ENCODE measurements at places on chromosomes 11 and 22.

DNA sequence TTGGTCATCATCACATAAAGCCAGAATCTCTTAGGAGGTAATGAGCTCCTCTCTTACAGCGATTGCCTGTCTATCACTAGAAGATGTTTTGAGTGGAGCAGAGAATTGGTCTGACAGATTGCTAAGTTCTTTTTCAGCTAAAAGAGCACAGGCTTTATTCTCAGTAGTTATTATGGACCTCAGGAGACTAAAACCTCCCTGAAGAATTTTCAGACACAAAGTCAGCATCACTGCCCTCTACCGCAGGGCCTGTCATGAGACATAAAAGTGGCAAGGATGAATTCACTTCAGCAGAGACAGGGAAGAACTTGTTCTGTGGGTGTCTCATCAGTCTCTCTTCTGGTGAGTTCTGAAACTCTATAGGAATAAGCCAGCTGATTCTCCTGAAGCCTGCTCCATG lies at the start of gene OR51I2:
TSS of gene OR51I2 (plus strand) at position 301 of the 400 bp plus-strand sequence. CDS start 4,166 bp downstream, outside the sequence.
- no peak for DNase-seq

GRCh38 chr11:108654994-108655631 lies 9.8 kb upstream of the DDX10 start:
- peak; percentile 66 for DNase-seq

DNA sequence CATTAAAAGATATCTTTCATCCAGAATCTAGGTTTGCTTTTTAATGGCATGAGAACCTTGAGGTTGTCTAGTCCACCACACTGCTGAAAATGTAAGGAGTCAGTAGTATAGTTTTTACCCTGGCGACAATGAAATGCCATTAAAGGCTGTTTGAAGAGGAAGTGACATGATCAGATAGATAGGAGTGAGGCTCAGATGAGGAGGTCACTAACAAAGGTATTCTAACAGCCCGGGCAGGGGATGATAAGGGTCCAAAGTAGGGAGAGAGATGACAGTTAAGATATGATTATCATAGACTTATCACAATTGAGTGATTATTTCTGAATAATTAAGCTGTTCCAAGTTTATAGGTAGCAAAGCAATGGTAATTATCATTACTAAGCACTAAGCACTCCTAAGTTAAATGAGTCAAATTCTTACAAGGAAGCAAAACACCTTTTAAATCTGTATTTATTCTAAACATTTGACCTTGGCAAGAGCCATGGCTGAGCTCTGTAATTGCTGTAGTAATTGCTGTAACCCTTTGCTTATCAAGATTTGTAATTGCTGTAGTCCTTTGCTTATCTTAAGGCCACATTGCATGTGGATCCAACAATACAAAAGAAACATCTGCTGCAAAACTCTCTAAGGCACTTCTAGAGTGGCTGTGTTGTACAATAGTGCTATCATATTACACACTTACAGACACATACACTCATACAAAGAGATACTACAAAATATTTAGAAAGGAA lies 92.6 kb downstream of the ENTHD1 start:
- no peak for DNase-seq

DNA sequence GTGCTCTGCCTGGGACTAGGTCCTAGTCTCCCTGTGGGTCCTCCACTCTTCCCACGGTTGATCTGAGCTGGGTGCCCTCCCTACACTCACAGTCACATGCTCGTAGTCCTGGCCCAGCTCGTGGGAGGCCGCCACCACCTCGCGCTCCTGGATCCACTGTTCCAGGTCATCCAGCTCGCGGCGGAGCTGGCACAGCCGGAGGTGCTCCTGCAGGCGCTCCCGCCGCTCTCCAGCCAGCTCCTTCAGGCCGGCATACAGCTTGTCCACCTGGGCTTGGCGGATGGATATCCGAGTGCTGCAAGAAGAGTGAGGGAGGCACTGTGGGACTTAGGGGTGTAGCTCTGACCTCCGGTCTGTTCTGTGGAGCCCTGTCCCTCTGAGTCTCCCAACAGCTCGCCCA lies 14.8 kb upstream of the RBM4B start:
- DNase-seq, result no peak

GRCh38 chr22:33842006-33842354 lies 78.3 kb downstream of the LARGE1 start:
- DNase-seq, result no peak

DNA sequence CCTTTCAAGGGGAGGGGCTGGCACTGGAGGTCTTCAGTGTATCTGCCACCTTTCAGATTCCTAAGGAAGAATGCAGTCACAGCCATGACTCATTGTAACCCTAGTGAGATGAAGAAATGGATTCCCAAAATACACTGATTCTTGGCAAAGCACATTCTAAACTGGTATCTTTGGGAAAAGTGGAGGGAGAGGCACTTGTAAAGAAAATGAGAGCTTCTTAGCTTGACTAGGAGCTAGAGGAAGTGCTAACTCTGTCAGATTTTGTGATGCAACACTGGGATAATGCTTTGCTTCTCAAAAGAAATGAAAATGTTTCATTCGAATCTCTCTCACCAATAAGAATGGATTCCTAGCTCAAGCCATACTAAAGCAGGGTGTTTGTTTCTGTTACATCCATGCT lies 14.3 kb downstream of the NRIP3 start:
- peak; percentile 35 for DNase-seq

- DNase-seq, result no peak
Measured at GRCh38 chr11:3916962-3917361, 61.5 kb downstream of the STIM1 start.

DNA sequence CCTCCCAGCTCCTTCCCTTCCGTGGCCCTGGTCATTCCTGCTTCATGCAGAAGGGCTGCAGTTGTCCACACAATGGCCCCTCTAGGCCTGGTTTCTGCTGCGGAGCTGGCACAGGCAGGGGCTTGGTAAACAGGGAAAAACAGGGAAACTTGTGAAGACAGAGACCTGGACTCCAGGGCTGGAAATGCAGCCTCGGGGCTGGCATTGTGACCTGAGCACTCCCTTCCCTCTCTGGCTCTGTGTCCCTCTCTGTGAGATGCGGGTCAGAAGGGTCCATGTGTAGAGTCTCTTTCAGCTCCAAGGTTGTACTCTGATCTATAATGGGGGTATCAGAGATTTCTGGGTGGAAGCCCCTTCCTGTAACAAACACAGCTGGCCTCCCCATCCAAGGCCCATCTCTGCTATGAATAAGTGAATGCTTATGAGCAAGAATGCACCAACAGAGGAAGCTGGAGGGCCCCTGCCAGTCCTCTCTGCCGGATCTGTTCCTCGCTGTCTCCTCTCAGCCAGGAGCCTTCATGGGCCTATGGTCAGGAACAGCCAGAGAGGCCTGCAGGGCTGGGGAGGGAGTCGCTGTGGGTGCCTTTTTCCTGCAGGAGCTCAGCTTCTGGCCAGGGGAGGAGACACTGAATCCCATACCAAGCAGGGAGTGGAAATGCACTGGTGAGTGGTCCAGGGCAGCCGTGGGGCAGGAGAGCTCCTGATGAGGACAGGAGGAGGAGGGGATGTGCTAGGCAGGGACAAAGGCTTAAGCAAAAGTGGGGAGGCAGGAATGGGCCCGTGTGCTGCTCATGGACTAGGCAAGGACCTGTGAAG lies 6.7 kb upstream of the DERL3 start:
- no peak for DNase-seq

DNA sequence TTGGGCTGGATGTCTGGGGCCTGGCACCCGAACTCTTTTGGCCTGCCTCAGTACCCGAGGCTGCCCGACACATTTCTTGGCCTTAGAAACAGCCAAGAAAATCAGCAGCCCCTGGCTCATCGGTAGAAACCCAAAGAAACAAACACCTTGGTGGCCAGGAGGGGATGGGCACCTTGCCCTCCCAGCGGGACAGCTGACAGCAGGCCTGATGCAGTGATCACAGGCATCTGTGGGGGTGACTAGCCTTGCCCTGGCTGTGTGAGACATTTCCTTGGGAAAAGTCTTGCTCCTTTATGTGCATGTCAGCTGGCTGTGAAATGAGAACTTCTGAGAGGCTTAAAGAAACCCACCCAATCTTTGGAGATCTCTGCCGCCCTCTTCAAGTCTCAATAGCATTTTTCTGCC lies 60.9 kb downstream of the SMIM38 start:
- DNase-seq, result no peak

GRCh38 chr22:17950651-17951214 lies 73.6 kb downstream of the MICAL3 start:
- peak; percentile 33 for DNase-seq

- no peak for DNase-seq
Measured at GRCh38 chr11:83523676-83524075, 237.5 kb upstream of the CCDC90B start.

- DNase-seq, result no peak
Measured at GRCh38 chr11:112410325-112410724, 149.7 kb upstream of the PLET1 start.

GRCh38 chr22:20437613-20438426 lies at the start of gene SCARF2:
SCARF2 (minus strand) TSS chr22:20437825; CDS start chr22:20437754, 71 bp downstream.
- DNase-seq, result no peak

GRCh38 chr11:119453881-119454280 lies 30.9 kb upstream of the THY1 start:
- DNase-seq, result no peak

DNA sequence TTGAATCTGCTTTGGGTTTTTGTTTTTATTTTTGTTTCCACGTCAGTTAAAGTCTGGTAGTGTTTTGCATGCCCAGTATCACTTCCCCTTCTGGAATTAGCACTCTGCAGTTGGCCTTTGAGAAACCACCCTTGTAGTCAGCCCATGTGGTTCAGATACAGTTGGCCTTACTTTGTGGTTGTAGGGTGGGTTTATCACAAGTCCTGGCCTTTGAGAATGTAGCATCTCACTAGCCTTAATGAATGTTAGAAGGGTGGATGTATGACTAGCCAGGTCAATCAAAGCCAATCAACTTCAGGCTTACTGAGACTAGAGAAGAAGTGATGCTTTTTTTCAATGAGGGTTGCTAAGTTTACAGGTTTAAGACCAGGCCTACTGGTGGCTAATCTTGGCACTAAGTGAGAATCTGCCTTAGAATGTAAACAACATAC lies 19.8 kb downstream of the ARL14EP start:
- no peak for DNase-seq

GRCh38 chr22:49799431-49800075 lies 28.1 kb downstream of the BRD1 start:
- no peak for DNase-seq

DNA sequence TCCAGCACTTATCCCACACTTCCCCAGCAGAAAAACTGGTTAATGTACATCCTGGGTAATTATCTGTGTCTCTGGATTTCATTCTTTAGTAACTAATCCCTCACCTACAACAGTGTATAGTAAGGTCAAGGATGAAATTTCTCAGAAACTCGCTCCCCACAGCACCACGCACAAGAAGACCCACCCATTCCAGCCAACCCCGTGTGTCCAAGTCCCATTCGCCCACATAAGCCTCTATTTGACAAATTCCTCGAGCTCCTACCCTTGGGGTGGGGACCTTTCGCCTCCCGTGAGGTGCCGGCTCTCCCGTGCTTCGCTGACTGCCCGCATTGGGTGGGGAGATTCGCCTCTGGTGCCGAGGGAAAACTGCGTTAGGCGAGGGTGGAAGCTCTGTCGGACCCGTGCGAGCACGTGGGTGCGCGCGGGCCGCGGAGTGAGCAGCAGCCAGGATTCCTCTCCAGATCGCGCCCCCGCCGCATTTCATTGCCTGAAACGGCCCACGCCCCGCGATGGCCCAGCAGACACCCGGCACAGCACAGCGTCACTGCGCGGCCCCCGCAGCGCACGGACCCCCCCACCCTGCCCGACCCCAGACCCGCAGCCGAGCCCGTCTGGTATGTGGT lies 866 bp downstream of the EXPH5 start:
- no peak for DNase-seq

GRCh38 chr11:126465573-126466188 lies 110.2 kb downstream of the ST3GAL4 start:
- no peak for DNase-seq

- no peak for DNase-seq
Measured at GRCh38 chr11:74710281-74710938, 20.8 kb downstream of the CHRDL2 start.

DNA sequence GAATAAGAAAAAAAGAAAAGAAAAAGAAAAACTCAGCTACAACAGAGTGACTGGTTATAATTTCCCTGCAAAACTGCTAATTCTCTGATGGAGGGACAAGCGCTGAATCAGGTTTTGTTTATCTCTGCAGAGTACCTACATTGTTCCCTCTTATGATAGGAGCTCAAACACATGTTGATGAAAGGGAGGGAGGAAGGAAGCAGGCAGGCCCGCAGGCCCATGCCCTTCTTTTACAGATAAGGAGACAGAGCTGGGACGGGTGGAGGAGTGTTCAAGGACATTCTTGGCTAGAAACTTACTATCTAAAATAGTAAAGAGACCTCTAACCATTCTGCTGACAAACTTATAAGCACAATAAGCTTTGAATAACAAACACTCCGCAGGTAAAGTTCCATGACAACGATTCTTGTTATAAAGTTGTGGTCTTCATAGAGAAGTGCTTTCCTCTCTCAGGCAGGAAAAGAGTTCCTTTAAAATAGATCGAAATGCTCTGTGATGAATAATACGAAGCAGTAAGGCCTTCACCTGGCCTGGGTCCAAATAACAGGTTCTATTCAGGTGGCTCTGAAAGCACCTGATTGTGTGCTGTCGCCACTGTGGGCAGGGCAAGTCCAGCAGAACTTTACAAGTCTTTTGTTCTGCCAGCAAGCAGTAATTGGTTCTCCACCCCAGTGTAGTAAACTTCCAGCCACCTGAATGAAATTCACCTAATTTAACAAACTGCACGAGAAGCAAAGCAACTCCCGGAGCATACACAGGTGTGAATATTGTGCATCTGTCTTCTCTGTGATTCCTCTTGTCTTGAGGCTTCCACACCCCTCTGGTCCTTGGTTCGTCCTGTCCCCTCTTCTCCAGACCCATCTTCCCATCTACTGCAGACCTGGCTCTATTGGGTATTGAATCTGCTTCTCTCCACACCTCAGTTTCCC lies 15.3 kb upstream of the MICAL2 start:
- no peak for DNase-seq

DNA sequence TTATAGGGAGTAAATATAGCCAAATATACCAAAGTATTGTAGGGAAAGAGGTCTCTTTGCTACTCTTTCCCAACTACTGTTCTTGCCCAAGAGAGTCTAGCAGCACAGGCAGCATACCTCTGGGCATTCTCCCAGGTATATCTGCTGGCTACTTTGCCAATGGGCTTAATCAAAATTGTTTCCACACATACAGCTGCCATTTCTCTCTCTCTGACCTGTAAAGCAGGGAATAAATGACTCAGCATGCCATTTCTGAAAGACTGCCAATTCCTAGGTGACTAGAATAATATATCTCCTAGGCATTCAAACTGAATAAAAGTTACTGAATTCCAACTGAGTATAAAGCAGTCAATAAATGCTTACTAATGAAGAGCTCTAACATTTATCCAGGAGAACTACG lies 44.6 kb downstream of the RDX start:
- DNase-seq, result peak; percentile 72

DNA sequence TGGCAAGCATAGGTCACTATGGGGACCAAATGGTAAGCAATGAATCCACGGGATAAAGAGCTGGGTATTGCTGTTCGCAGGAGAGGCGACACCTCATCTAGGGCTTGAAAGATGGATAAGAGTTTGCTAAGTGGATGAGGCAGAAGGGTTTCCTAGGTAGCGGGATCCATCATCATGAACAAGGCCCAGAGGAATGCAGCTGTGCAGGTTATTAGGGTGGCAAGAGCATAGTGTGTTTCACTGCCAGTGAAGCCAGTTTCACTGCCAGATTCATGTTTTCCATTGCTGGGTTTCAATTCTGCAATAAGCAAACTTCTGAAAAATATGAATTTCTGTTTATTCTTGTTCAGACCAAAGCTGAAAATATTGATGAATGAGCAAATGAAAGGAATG lies 27.2 kb downstream of the WEE1 start:
- DNase-seq, result no peak

GRCh38 chr22:38935023-38935422 lies 22.4 kb upstream of the APOBEC3A start:
- no peak for DNase-seq

GRCh38 chr11:121795174-121795573 lies 320.8 kb downstream of the BLID start:
- DNase-seq, result no peak

Data from fibroblast of mammary gland (primary cell).